ENCODE measurements at places on chromosomes 11 and 22.

DNA sequence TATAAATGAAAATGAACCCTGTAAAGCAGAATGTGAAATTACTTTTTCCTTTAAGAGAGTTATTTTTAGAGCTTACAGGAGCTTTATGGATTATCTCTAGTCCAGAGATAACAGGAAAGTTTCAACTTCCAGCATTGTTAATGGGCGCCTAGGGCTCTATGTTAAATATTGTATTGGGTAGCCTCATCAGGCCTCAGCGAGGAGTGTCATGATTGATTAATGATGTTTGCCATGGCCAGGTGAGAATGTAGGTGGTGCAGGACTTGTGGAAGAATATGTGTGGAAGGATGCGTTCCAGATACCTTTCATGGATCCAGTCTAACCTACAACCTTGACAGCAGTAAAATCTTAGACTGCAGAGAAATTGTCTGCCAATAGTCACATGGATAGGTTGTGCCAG lies 50.6 kb downstream of the ME3 start:
- H3K4me3 ChIP-seq: no peak overlapping the region
- no peaks in the 10 kb centered on the region for H3K4me1 ChIP-seq
- H3K27me3 ChIP-seq: peaks cover 11% of the 10 kb centered on the region
- no peak for DNase-seq
- no peak overlapping the region for H3K27ac ChIP-seq

DNA sequence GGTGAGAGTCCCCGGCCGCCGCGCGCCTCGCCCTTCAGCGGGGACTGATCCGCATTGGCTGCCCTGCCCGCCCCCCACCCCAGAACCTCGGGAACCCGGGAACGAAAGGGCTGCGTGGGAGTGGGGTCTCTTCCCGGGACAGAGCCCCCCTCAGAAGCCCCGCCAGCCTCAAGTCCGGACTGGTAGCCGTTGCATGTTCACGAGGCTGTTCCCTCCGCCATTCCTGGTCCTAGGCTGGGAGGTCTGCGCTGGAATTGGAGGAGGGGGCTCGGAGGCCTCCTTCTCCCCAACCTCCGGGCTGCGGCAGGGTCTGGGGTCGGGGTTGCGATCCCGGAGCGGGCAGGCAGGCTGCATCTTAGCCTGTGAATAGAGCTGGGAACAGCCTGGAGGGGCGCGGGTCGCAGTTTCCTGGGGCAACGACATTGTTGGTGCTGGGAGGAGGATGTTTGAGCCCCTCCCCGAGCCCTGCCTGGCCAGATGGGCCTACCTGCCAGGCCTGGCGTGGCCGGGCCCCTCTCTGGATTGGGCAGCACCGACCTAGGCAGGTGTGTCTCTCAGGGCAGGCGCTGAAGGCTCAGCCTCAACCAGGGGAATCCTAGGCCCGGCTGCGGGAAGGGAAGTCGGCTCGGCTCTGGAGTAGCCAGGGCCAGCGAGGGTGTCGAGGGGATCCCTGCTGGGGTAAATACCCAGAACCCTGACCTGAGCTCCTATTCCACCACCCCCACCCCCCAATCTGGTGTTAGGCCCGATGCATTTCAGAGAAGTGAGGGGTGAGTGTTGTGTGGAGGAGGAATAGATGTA lies 670 bp downstream of the MAPK8IP1 start:
- H3K27ac ChIP-seq: peak overlapping the region; percentile 47
- peaks cover 4% of the 10 kb centered on the region for H3K36me3 ChIP-seq
- peak overlapping the region; percentile 65 for H3K4me3 ChIP-seq
- H3K4me1 ChIP-seq: peaks cover 11% of the 10 kb centered on the region
- DNase-seq: no peak

GRCh38 chr11:2881076-2881980 lies 4.2 kb downstream of the CDKN1C start:
- peaks cover 13% of the 10 kb centered on the region for H3K27me3 ChIP-seq
- peak overlapping the region; percentile 43 for H3K27ac ChIP-seq

- peaks cover 13% of the 10 kb centered on the region for H3K36me3 ChIP-seq
- no peak for DNase-seq
- peak overlapping the region; percentile 97 for H3K4me3 ChIP-seq
- peak overlapping the region; percentile 97 for H3K27ac ChIP-seq
- no peaks in the 10 kb centered on the region for H3K27me3 ChIP-seq
Measured at GRCh38 chr11:64874308-64875240, 3.8 kb downstream of the EHD1 start.

GRCh38 chr11:38182126-38182866 lies 1584.3 kb upstream of the RAG2 start:
- H3K4me1 ChIP-seq: no peaks in the 10 kb centered on the region
- no peak for DNase-seq
- no peaks in the 10 kb centered on the region for H3K27me3 ChIP-seq
- no peaks in the 10 kb centered on the region for H3K36me3 ChIP-seq
- no peak overlapping the region for H3K27ac ChIP-seq
- no peak overlapping the region for H3K4me3 ChIP-seq

DNA sequence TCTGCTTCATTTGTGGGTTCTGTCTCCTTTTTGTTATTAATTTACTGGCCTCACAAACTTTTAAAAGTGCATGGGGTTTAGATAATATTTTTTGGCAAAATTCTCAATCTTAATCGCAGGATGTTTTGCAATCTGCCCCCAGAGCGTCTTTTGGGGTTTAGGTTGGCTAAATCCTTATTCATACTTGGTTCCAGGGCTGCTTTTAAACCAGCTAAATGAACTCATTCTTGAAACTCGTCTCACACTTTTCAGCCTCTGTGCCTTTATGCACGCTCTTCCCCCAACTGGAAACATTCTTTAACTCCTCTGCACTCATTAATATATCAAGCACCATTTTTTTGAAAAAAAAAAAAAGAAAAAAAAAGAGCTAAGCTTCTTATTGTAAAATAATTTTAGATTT lies 131.7 kb downstream of the KIF18A start:
- no peak overlapping the region for H3K4me3 ChIP-seq
- H3K4me1 ChIP-seq: no peaks in the 10 kb centered on the region
- peaks cover 5% of the 10 kb centered on the region for H3K27me3 ChIP-seq
- no peak overlapping the region for H3K27ac ChIP-seq
- no peaks in the 10 kb centered on the region for H3K36me3 ChIP-seq
- DNase-seq: no peak

- H3K4me1 ChIP-seq: no peaks in the 10 kb centered on the region
- H3K36me3 ChIP-seq: peaks cover 3% of the 10 kb centered on the region
- no peak overlapping the region for H3K27ac ChIP-seq
- H3K27me3 ChIP-seq: peaks cover 37% of the 10 kb centered on the region
- no peak for DNase-seq
Measured at GRCh38 chr11:112004389-112004788, 20.8 kb upstream of the DLAT start.

DNA sequence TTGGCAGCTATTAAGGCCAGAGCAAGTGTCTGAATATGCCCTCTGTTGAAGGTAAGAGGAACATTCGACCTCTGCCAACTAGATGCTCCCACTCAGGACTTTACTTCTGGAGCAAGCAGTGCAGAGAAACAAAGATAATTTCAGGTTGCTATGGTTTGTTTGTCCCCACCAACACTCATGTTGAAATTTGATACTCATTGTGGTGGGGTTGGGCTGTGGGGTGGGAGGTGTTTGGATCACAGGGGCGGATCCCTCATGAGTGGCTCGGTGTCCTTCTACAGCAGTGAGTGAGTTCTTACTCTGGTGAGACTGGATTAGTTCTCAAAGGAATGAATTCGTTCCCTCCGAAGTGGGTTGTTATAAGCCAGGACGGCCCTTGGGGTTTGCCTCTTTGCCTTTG lies 12.0 kb downstream of the OR8A1 start:
- peaks cover 45% of the 10 kb centered on the region for H3K27me3 ChIP-seq
- no peak overlapping the region for H3K4me3 ChIP-seq

GRCh38 chr22:20749453-20749852 lies 24.5 kb upstream of the SERPIND1 start:
- H3K4me1 ChIP-seq: peaks cover 5% of the 10 kb centered on the region
- no peak for DNase-seq
- no peaks in the 10 kb centered on the region for H3K27me3 ChIP-seq
- H3K4me3 ChIP-seq: no peak overlapping the region
- peak overlapping the region; percentile 76 for H3K27ac ChIP-seq

GRCh38 chr11:12079726-12080556 lies 30.4 kb upstream of the MICAL2 start:
- H3K27me3 ChIP-seq: no peaks in the 10 kb centered on the region
- no peaks in the 10 kb centered on the region for H3K36me3 ChIP-seq
- H3K4me1 ChIP-seq: no peaks in the 10 kb centered on the region

DNA sequence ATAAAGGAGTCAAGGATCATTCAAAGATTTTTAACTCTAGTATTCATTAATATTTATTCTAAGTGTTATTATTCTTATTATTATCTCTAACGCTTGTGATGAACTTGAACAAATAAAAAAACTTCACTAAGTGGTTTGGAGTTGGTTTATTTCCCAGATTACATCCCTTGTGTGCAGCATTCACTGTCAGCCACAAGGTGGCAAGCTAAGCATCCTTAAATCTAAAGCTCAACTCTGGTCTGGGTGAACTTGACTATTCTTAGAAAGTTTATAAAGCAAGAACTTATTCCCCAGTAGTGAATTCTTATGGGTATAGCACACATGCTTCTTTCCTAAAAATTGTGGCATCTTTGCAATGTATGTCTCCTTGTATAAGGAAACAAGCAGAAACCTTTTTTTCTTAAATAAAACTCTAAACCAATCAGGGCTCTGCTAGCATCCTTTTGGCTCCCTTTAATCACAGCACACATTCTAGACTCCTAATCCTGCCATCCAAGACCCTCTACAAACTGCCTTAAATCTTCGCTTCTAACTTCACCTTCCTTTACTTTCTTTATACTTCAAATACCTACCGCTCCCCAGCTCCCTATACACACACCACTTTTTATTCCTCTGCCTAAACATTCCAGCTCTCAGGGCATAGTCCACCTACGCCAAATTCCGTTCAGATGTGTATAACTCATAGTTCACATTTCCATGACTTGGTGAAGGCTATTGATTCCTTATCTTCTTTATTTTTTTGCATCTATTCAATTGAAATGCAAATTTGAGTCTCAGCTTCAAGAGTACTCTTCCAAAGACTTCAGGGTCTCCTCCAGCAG lies 1068.8 kb downstream of the DLG2 start:
- no peaks in the 10 kb centered on the region for H3K4me1 ChIP-seq
- DNase-seq: no peak
- H3K27me3 ChIP-seq: no peaks in the 10 kb centered on the region
- no peaks in the 10 kb centered on the region for H3K36me3 ChIP-seq
- H3K4me3 ChIP-seq: no peak overlapping the region
- no peak overlapping the region for H3K27ac ChIP-seq

GRCh38 chr11:80458376-80458775 lies 1017.5 kb upstream of the TENM4 start:
- H3K27ac ChIP-seq: no peak overlapping the region
- H3K4me1 ChIP-seq: no peaks in the 10 kb centered on the region
- H3K27me3 ChIP-seq: no peaks in the 10 kb centered on the region
- no peaks in the 10 kb centered on the region for H3K36me3 ChIP-seq
- H3K4me3 ChIP-seq: no peak overlapping the region

DNA sequence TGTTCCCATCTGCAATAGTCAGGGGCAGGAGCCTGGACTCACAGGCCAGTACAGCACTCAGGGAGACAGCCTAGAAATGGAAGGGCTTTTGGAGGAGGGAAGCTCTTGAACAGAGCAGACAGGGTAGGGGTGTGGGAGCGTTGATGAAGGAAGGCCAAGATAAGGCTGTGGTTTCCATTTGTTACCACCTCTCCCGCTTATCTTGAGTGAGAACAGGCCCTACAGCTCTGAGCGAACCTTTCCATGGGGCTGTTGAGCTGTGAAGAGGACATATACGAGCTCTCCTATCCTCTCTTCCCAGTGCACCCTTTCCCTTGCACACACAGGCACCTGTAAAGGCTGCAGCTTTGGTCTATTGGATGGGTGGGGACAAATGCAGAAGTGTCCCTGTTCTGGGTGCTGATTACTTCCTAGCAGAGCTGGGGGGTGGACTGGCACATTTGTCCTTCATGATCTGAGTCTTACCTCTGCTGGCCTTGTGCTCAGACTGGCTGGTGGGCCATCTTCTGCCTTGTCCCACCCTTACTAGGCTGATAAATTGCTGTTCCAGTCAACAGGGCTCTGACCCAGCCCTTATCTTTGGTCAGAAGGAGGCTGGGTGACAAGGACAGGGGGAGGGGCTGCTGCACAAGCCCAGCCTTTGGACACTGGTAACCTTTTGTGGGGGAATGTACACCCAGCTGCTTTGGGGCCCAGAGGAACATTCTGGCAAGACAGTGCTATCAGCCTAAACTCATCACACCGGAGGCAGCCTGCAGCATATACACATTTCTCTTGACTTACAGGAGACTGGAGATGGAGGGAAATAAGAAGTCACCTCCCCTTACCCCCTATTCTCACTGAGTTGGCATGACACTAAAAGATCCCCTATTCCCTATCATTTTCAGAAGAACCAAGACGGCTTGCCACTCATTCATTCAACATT lies 80.1 kb upstream of the NNMT start:
- peaks cover 6% of the 10 kb centered on the region for H3K36me3 ChIP-seq
- H3K27me3 ChIP-seq: no peaks in the 10 kb centered on the region
- H3K27ac ChIP-seq: peak overlapping the region; percentile 69
- no peak for DNase-seq
- peak overlapping the region; percentile 71 for H3K4me3 ChIP-seq

- H3K36me3 ChIP-seq: no peaks in the 10 kb centered on the region
- peak overlapping the region; percentile 12 for H3K4me3 ChIP-seq
- H3K27ac ChIP-seq: no peak overlapping the region
- H3K27me3 ChIP-seq: peaks cover 7% of the 10 kb centered on the region
- no peak for DNase-seq
Measured at GRCh38 chr11:60868682-60869450, 1.5 kb downstream of the ZP1 start.

GRCh38 chr11:71120471-71120896 lies 131.9 kb downstream of the SHANK2 start:
- H3K27ac ChIP-seq: no peak overlapping the region
- no peaks in the 10 kb centered on the region for H3K36me3 ChIP-seq
- H3K4me1 ChIP-seq: no peaks in the 10 kb centered on the region
- H3K4me3 ChIP-seq: no peak overlapping the region

DNA sequence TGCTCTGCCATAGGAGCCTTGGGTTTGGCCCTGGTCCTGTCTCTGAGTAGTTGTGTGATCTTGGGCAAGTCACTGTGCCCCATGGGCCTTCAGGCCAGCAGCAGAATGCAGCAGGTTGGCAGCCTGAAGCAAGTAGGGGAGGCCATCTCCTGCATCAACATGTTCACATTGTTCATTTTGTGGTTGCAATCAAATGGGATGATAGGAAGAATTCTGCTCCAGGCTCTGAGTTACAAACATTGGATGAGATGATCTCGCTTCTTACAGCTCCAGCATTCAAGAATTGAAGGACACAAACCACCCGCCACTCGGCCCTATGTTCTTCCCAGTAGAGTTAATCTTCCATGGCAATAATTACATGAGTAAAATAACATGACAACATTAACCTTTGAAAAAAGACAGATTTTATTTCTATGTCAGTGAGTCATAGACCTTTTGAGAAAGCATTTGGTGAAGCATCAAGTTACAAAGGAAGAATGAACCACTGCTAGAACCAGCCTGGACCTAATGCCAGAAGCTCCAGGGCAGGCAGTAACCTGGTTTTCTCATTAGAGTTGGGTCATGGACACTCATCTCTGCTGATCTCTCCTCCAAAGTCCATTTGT lies 308.3 kb upstream of the NCAM1 start:
- H3K27ac ChIP-seq: no peak overlapping the region
- H3K4me1 ChIP-seq: no peaks in the 10 kb centered on the region
- peaks cover 38% of the 10 kb centered on the region for H3K27me3 ChIP-seq

GRCh38 chr11:97356144-97356543 lies 966.3 kb downstream of the JRKL start:
- no peak for DNase-seq
- H3K4me1 ChIP-seq: no peaks in the 10 kb centered on the region
- H3K27me3 ChIP-seq: no peaks in the 10 kb centered on the region
- H3K27ac ChIP-seq: no peak overlapping the region
